Skeletal muscle tissue (tissue), 5 donors: ENCODE measurements at places on chromosomes 1 and 21. TPM values are rescaled to one million over a fixed set of nuclear protein-coding genes. Genes with fewer than 3 reads are reported as not detected.

LMOD1 gene
- 15.1 TPM for total RNA-seq

RIMS3 gene
- total RNA-seq: 0.52 TPM

LCE6A gene
- not detected for total RNA-seq

KMO gene
- total RNA-seq: 0.52 TPM

OR6N1 gene
- total RNA-seq: not detected

PTGS2 gene
- total RNA-seq: 1.0 TPM

UBL4B gene
- total RNA-seq: not detected

LGR6 gene
- 0.52 TPM for total RNA-seq

EPHB2 gene
- 13.0 TPM for total RNA-seq

CRYZL1 gene
- total RNA-seq: 35.5 TPM

CCDC30 gene
- total RNA-seq: 1.0 TPM

OLIG2 gene
- total RNA-seq: not detected

MCM3AP gene
- 237 TPM for total RNA-seq

CDA gene
- total RNA-seq: not detected
